ENCODE measurements at places on chromosomes 11 and 22. TPM values are rescaled to one million over a fixed set of nuclear protein-coding genes. Genes with fewer than 3 reads are reported as not detected.

GDPD4 gene
- total RNA-seq, result not detected

GTSE1 gene
- not detected for total RNA-seq

POTEH gene
- total RNA-seq, result not detected

CASP5 gene
- total RNA-seq, result not detected

CARD18 gene
- total RNA-seq, result not detected

- no peak for DNase-seq
Measured at GRCh38 chr11:69500285-69501120, 19.0 kb downstream of the LINC01488 start.

GRCh38 chr11:47837292-47837691, 10.9 kb downstream of the NUP160 start:
- DNase-seq, result no peak

- DNase-seq, result no peak
Measured at GRCh38 chr11:66981976-66982578, 7.0 kb downstream of the C11orf86 start.

- DNase-seq, result no peak
Measured at GRCh38 chr11:46383974-46384701, 2.7 kb downstream of the MDK start.

- no peak for DNase-seq
Measured at GRCh38 chr11:78032090-78032489, 9.0 kb upstream of the KCTD14 start.

GRCh38 chr11:46051102-46051501, 70.2 kb downstream of the PHF21A start:
- no peak for DNase-seq

GRCh38 chr22:39913321-39913720, 12.4 kb downstream of the GRAP2 start:
- DNase-seq, result peak; percentile 66

GRCh38 chr11:71563406-71563805, 2.0 kb upstream of the KRTAP5-10 start:
- DNase-seq, result no peak

- peak; percentile 98 for DNase-seq
Measured at GRCh38 chr11:130314750-130315285, at the start of gene ZBTB44. TSS of gene ZBTB44 (minus strand) at chr11:130314917. CDS start at chr11:130261873, 53,044 bp downstream.

GRCh38 chr11:43359422-43359818, 700 bp downstream of the TTC17 start:
- no peak for DNase-seq

DNA sequence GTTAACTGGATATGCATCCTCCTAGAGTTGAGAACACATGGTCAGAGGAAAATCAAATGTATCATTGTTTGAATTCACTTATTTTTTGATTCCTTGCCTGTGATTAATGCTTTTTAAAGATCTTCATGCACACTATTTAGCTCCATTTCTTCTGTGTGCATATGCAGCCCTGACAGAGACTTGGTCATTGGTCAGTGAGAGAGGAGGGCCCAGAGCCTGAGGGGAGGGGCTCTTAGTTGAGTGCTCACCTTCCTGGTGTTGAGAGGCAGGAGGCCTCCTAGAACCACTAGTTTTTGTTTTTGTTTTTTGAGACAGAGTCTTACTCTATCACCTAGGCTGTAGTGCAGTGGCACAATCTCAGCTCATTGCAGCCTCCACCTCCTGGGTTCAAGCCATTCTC, 48.9 kb downstream of the TNRC6B start:
- DNase-seq, result no peak

GRCh38 chr11:9039198-9039597, 35.4 kb upstream of the NRIP3 start:
- DNase-seq, result no peak

GRCh38 chr11:10809373-10810160, 841 bp upstream of the EIF4G2 start:
- no peak for DNase-seq

Data from esophagus muscularis mucosa (tissue), 4 donors.